ENCODE measurements at places on chromosomes 2 and 18.
A peak's percentile ranks its signal among the peaks of the same experiment; 100 is the strongest.

DNA sequence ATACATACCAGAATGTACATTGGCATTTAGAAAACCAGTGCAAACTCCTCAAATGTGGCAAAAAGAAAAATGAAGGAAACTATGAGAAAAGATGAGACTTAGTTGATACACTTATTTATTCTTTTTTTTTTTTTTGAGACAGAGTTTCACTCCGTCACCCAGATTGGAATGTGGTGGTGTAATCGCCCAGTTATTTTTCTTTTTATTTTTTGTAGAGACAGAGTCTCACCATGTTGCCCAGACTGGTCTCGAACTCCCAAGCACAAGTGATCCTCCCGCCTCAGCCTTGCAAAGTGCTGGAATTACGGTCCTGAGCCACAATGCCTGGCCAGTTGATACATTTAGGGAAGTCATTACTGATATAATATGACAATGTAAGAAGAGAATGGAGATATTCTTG lies 274.2 kb upstream of the LRATD1 start:
- DNase-seq: no peak

- DNase-seq: no peak
These were observed 330.9 kb downstream of the TNS1 start for GRCh38 chr2:217671871-217672270.

DNA sequence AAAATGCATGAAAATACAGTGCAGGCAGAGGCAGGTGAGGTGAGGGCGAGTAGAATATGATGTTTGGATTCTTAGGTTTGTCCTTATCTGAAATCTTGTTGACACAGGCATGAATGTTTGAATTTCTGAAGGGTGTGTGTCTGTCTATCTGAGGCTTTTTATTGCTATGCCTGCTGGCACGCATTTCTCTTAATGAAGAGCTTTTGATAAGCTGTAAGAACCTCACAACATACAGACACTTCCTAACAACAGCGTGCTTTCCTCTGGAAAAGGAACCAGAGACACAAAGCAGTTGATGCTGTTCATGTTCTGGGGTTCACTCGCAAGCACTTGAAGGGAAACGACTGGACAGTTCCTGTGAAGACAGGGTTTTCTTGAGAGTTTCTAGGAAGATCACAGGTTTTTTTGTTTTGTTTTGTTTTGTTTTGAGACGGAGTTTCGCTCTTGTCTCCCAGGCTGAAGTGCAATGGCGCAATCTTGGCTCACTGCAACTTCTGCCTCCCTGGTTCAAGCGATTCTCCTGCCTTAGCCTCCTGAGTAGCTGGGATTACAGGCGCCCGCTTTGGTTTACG lies 33.3 kb upstream of the CABLES1 start:
- DNase-seq: no peak

DNA sequence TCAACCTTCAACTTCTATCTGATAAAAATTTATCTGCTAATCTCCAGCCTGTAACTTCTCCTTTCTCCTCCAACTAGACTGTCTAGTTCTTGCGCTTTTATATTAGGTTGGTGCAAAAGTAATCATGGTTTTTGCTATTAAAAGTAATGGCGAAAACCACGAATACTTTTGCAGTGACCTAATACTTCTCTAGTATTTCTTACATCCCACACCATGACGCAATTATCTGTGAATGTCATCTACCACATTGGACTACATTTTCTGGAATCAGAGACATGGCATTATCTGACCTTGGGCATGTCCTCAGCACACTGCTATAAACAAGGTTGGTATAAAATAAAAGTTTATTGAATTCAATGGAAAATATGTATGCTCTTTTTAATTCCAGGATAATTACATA lies 370.2 kb upstream of the LYPD1 start:
- DNase-seq: no peak

GRCh38 chr2:29733213-29733612 lies 188.2 kb downstream of the ALK start:
- DNase-seq: peak; percentile 55

DNA sequence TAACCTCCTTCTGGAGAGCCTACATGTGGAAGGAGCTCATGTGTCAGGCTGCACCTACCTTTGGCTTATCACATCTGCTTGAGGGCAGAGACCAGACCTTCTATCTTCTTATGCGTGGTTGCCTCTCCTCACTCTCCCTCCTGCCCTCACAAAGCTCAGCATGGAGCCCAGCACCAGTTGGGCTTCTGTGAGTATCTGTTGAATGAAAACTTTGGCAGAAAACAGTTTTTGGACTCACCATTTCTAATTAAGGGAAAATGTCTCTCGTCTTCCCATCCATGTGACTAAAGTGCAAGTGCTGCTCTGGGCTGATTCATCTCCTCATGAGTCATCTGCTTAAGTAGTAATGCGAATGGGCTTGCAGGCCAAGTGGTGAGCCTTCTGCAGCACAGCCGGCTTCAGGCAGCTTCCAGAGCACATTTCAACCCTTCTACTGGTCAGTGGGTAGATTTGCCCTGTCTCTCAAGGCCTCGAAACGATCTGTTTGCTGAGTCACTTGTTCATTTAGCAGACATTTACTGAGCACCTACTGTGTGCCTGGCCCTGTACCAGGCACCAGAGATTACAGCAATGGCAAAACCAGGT lies 102.6 kb downstream of the VSNL1 start:
- no peak for DNase-seq

GRCh38 chr2:143148011-143148410 lies 18.8 kb downstream of the ARHGAP15 start:
- no peak for DNase-seq

GRCh38 chr2:82657106-82657505 lies 1802.0 kb downstream of the SUCLG1 start:
- DNase-seq: no peak

DNA sequence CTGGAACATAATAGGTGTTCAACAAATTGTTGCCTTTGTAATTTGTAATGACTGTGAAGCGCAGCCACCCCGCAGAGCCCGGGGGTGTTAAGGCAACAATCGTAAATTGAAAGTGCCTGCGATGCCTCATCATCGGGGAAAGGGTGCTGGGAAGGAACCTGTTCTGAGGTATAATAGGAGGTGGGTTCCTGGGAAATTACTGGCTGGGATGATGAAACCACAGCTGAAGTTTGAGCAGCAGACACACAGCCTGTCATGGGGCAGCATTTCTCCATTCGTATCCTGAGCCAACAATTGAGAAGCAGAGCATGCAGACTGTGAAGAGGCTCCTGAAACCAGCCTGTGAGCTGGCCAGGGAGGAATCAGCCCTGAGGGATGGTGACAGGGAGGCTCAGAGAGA lies 404.0 kb upstream of the MYT1L start:
- DNase-seq: no peak

DNA sequence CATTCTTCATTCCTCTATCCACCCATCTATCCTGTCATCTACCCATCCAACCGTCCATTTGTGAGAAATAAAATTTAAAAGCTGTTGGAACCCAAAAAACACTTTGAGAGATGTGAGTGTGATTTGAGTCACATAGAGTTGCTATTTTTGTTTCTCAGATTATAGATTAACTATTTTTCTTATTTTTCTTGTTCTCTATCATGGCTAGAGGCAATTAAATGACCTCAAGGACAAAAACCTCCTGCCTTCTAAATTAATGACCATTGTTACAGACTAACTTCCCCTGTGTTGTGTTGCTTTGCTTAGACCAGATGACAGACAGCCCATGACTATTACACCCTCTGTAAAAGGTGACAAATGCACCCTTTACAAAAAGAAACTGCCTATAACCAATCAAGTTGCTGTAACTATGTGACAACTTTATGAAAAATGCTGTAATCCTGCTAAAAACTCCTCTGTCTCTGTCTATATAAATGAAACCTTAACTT lies 207.9 kb upstream of the CXCR4 start:
- DNase-seq: no peak

GRCh38 chr2:5665066-5665465 lies 27.1 kb upstream of the SOX11 start:
- DNase-seq: no peak

DNA sequence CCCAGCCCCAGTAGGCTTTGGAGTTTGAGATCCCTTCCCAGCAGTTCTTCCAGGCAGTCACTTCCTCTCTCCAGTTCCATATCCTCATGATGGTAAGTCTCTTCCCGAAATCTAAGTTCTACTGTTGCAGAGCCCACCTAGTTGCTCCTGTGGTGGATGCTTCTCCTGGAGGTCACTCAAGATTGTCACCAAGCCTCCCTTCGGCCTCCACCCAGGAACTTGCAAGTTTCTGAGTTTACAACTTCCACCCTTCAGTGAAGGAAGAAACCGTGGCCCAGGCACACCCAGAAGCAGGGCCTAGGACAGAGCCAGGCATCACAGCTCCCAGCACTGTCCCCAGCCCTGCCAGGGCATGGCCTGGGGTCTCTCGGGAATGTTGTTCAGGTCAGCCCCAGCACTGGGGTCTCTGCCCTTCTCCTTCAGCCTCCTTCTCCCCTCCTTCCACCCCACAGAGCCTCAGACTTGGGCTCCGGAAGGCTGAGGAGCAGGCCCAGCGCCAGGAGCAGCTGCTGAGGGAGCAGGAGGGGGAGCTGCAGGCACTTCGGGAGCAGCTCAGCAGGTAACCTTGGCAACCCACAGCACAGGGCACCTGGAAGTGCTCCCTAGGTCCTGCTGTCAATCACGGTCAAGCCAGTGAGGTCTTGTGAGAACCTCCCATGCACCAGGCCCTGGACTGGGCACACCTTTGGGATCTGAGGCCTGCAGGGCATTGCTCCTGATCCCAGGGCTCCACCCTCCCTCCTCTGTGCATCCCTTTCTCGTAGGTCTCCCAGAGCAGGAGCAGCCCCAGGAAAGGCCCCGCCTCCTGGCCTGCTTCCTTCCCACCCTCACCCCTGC lies 7.1 kb downstream of the RUFY4 start:
- no peak for DNase-seq

DNA sequence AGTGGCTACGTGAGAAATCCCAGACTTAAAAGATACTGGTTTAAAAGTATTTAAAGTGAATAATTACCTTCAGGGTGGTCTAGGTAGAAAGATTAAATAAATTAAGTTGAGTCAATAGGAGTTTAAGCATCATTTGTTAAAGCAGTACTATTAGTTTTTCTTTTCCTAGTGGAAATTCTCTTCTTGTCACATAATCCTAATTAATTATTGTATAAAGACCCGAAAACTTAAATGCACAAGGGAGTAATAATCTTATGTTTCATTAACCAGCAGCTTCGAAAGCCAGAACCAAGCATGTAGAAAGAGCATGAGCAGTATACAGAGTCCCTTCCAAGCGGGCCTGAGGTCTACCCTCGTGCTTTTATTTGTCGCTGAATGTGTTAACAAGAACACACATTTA lies 90.2 kb upstream of the SKOR2 start:
- DNase-seq: no peak

- DNase-seq: no peak
These were observed 574.8 kb downstream of the LRP1B start for GRCh38 chr2:141555876-141556470.

DNA sequence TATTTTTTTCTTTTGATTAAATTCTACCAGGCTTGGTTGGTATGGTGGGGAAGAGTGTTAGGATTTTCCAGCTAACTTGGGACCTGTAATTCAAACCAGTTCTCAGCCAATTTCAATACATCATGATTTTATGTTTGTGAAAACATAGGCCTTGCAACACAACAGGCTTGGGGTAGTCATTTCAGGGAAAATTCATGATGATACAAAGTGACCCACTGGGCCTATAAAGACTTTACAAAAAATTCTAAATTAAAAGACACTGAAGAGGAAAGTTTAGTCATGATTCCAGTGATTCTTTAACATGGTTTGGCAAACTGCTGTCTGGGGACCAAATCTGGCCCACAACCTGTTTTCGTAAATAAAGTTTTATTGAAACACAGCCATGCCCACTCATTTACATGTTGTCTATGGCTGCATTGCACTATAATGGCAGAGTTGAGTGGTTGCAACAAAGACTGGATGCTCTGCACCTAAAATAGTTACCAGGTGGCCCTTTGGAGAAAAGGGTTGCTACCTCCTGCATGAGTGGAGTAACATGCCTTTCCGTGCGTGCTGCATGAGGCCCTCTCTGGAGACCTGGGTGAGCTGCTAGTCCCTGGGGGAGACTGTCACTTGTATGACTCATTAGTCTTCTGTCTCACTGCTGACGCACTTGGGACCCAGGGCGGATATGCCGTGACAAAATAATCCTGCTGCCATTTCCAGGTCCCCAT lies 73.6 kb downstream of the NPAS2 start:
- no peak for DNase-seq

DNA sequence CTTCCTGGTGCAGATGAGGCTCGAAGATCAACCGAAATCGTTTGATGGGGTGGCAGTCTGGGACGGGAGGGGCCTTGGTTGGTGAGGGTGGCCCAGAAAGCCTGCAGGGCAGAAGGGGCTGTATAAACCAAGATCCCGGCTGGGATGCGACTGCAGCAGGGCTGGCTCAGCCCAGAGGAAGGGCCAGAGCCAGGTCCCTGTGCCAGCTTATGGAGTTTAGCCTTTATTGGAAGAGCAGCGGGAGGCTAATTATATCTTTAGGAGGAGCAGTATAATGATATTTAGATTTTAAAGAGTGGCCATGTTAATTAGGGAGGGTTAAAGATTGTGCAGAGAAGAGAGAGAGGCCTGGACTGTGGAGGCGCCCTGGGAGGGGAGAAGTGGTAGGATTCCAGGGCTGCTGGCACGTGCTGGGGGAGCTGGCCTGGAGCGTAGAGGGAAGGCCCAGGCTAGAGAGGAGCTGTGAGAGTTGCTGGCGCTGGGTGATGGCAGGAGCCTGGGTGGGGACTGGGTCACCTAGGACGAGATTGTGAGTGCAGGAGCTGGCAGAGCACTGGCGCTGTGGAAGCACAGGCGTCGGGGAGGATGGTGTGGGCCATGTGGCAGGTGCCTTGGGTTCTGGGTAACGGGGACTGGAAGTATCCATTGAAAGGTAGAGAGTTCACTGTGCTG lies 25.1 kb downstream of the TRAF3IP1 start:
- DNase-seq: no peak

GRCh38 chr2:241148239-241148638 lies 1.0 kb downstream of the PASK start:
- no peak for DNase-seq

GRCh38 chr2:70050631-70051425 lies 36.4 kb upstream of the PCBP1 start:
- DNase-seq: no peak

DNA sequence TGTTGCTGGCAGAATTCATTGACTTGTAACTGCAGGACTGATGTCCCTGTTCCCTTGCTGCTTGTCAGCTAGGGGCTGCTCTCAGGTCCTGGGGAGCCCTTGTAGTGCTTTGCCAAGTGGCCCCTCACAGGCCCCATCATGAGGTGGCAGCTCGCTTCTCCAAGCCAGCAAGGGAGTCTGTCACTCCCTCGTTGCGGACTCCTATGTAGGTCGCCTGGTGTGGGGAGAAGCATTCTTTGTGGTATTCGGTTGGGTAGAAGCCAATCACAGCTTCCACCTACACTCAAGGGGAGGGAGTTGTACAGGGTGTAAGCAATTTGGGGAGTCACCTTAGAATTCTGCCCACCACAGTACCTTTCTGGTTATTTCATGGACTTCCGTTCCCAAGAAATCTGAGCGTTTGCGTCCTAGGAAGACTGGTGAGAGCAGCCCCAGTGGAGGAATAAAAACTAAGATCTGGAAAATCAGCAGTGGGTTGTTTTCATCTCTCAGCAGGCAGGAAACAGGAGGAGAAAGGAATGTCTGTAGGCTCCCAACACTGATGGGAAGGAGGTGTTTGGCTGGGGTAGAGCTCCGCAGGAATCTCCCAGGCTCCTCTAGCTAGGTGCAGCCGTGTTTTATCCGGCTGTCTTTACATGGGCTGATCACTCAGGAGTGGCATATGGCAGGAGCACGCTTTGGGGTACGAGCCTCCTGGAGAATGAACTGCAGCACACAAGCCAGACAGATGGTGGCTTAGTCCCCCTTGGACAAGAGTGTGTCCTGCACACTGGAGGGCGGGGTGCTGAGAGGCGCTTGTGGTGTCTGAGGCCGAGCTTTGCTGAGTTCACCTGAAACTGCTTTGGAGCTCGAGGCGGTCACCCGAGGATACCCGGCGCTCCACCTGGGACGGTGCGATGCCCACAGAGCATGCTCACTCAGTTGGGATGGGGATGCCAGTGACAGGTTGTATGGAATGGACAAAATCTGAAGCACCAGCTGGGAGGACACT lies 58.3 kb downstream of the LDLRAD4 start:
- DNase-seq: peak; percentile 93

Data from WERI-Rb-1 (cell line).